Heart left ventricle (tissue), 16 donors: ENCODE measurements at places on chromosomes 4 and X. TPM values are rescaled to one million over a fixed set of nuclear protein-coding genes. Genes with fewer than 3 reads are reported as not detected.

- DNase-seq, result no peak
- no peaks in the 10 kb centered on the region for H3K4me1 ChIP-seq
- no peak overlapping the region for H3K4me3 ChIP-seq
- no peaks in the 10 kb centered on the region for H3K36me3 ChIP-seq
- no peak overlapping the region for H3K27ac ChIP-seq
Measured at GRCh38 chr4:38268108-38268820, 308.1 kb downstream of the PTTG2 start.

DNA sequence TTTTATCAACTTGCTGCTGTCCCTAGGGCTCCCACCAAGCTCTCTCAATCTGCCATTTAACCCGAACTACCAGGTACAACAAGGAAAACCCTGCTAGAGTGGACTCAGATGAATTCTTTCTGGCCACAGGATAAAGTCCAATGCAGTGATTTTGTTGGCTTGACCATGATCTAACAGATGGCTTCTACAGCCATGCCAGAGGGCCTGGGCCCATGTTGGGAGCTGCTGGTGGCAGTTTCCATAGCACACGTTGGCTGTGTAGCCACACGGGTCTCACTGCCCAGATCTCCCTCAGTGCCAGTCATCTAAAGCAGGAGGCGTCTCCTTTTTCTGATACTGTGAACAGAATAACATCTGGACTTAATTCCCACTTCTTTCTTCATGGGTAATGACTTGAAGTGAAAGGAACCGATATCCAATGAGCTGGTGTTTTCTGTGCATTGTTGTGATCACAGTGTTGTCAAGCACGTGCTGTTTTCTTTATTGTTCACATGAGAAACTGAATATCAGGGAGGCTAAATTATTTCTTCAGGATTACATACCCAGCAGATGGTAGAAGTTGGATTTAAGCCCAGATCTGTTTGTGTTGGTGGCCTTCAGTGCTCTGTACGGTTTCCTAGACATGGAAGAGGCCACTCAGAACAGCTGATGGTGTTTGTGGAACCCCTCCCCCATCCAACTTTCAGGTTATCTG, 85.2 kb upstream of the CLCN4 start:
- no peak overlapping the region for H3K4me3 ChIP-seq
- DNase-seq, result no peak
- no peaks in the 10 kb centered on the region for H3K27me3 ChIP-seq

- no peak overlapping the region for H3K4me3 ChIP-seq
- no peak for DNase-seq
- no peaks in the 10 kb centered on the region for H3K4me1 ChIP-seq
- no peaks in the 10 kb centered on the region for H3K27me3 ChIP-seq
- H3K36me3 ChIP-seq, result no peaks in the 10 kb centered on the region
- H3K27ac ChIP-seq, result no peak overlapping the region
Measured at GRCh38 chr4:44916411-44916810, 190.1 kb upstream of the GNPDA2 start.

DNA sequence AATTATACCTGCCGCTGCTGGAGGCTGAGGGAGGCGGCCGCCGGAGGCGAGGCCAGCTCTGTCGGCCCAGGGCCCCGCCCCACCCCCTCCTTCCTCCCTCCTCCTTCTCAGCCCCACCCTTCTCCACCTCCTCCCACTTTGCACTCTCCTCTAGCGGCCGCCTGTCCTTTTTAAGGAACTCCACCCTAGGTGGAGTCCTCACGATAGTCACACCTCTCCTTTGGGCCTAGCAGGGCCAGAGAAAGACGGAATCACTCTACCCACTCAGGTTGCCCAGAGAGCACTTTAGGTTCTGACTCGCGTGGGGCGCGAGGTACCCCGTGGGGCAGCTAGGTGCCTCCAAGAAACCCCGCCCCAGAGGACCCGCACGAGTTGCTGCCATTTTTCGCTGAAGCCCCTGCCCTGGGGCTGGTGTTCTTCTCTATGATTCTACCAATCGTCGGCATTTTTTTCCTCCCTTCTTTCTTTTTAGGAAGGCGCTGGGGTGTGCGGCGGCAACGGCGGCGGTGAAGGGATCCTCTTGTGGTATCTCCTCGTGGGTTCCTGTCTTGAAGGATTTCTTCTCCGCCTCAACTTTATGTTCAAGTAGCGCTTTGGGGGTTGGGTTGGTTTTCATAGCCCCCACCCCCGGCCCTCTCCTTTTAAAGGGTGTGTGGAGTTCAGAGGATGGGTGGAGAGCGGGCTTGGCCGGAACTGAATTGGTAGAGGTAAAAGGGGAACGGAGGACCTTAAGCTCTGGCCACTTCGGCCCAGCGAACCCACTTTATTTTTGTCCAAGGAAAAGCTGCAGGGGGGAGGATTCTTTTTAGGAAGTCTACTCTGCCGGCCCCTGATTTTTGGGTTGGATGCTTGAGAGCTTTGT, at the start of gene KLF8:
Gene KLF8, plus strand, starts transcription at position 136 of the 862 bp plus-strand sequence. CDS start 979 bp downstream, outside the sequence.
- H3K27ac ChIP-seq, result peak within 1 kb of the TSS; percentile 46
- peak within 1 kb of the TSS; percentile 59 for H3K4me3 ChIP-seq
- no peaks in the 10 kb centered on the region for H3K27me3 ChIP-seq
- H3K4me1 ChIP-seq, result peaks cover 15% of the 10 kb centered on the region
- H3K36me3 ChIP-seq, result no peaks in the 10 kb centered on the region
- DNase-seq, result peak; percentile 52

DNA sequence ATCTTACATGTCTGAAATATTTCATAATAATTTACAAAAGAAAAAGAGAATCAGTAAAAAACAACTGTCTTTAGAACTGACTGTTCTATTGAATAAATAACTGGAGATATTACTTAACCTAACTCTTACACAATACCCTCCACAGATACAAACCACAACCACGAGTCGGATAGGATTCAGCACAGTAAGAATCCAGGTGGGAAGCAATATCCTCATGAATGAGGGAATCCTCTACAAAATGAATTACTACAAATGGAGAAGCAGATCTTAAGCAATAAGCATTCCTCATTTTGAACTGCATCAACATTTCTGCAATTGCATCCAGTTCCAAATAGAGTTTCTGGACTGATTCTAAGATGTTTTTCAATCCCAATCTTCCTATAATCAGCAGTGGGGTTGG, 227.1 kb downstream of the SH2D1A start:
- H3K4me1 ChIP-seq, result no peaks in the 10 kb centered on the region
- DNase-seq, result no peak
- no peaks in the 10 kb centered on the region for H3K27me3 ChIP-seq
- H3K36me3 ChIP-seq, result no peaks in the 10 kb centered on the region

GRCh38 chr4:115515366-115515765, 401.9 kb upstream of the NDST4 start:
- no peak for DNase-seq
- no peaks in the 10 kb centered on the region for H3K4me1 ChIP-seq
- H3K27me3 ChIP-seq, result no peaks in the 10 kb centered on the region
- no peaks in the 10 kb centered on the region for H3K36me3 ChIP-seq

- H3K4me1 ChIP-seq, result peaks cover 5% of the 10 kb centered on the region
- no peak overlapping the region for H3K4me3 ChIP-seq
- no peaks in the 10 kb centered on the region for H3K27me3 ChIP-seq
- no peak overlapping the region for H3K27ac ChIP-seq
Measured at GRCh38 chrX:153065389-153065788, 6.9 kb upstream of the PNMA6A start.

OTC gene
- not detected for total RNA-seq

DNA sequence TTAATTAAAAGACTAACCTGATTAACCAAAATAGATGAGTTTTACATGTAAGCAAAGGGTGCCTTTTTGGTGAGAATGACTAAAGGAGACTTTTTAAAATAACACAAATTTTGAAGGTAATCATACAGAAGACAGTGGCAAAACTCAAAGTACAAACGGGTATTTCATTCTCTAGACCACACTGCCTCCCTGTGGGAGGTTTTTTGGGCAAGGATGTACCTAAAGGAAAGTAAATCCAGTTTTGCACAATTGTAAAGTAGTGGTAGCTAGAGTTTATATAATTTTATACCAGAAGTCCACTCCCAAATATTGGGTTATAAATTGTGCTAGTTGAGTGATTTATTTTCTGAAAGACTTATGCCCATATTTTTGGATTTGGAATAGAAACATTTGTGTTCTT, 201.0 kb downstream of the PAPSS1 start:
- H3K27me3 ChIP-seq, result no peaks in the 10 kb centered on the region
- DNase-seq, result no peak
- H3K4me3 ChIP-seq, result no peak overlapping the region
- no peak overlapping the region for H3K27ac ChIP-seq

GRCh38 chrX:119398974-119399771, at the start of gene SLC25A43:
Gene SLC25A43 (plus strand): TSS chrX:119399336. CDS start chrX:119399404, 68 bp downstream.
- H3K36me3 ChIP-seq, result no peaks in the 10 kb centered on the region
- H3K4me3 ChIP-seq, result peak within 1 kb of the TSS; percentile 91
- no peaks in the 10 kb centered on the region for H3K27me3 ChIP-seq
- no peaks in the 10 kb centered on the region for H3K4me1 ChIP-seq
- H3K27ac ChIP-seq, result peak within 1 kb of the TSS; percentile 75

DNA sequence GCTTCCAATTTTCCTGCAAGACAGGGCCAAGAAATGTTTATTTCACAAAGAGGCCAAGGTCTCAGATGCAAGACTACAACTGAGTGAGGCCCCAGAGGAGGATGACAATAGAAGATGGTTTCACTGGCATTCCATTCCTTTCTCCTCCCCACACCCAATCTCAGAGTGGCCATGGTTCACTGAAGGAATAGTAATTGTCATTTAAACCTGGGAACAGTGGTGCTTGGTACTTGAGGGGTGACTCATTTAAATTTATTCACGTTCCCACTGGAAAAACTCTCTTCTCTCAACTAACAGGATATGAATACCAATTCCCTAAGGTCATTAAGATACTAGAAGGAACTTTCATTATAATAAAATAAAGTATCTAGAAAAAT, 35.3 kb upstream of the CXCL8 start:
- H3K27me3 ChIP-seq, result no peaks in the 10 kb centered on the region
- no peak for DNase-seq
- H3K27ac ChIP-seq, result peak overlapping the region; percentile 36
- no peaks in the 10 kb centered on the region for H3K36me3 ChIP-seq

GRCh38 chrX:39508300-39508692, 589.5 kb downstream of the BCOR start:
- H3K27me3 ChIP-seq, result no peaks in the 10 kb centered on the region
- no peak overlapping the region for H3K27ac ChIP-seq
- H3K36me3 ChIP-seq, result no peaks in the 10 kb centered on the region
- H3K4me1 ChIP-seq, result no peaks in the 10 kb centered on the region
- DNase-seq, result no peak
- H3K4me3 ChIP-seq, result no peak overlapping the region

PNMA6F gene
- total RNA-seq, result not detected

- H3K27ac ChIP-seq, result no peak overlapping the region
- H3K27me3 ChIP-seq, result no peaks in the 10 kb centered on the region
- DNase-seq, result no peak
- H3K4me1 ChIP-seq, result no peaks in the 10 kb centered on the region
- H3K36me3 ChIP-seq, result no peaks in the 10 kb centered on the region
- no peak overlapping the region for H3K4me3 ChIP-seq
Measured at GRCh38 chr4:72391281-72391680, 177.7 kb downstream of the ADAMTS3 start.

- H3K36me3 ChIP-seq, result peaks cover 53% of the 10 kb centered on the region
- H3K27ac ChIP-seq, result no peak overlapping the region
- no peaks in the 10 kb centered on the region for H3K27me3 ChIP-seq
- H3K4me1 ChIP-seq, result no peaks in the 10 kb centered on the region
- H3K4me3 ChIP-seq, result no peak overlapping the region
Measured at GRCh38 chr4:183300655-183301054, 19.4 kb downstream of the CLDN22 start.

- no peaks in the 10 kb centered on the region for H3K4me1 ChIP-seq
- no peaks in the 10 kb centered on the region for H3K36me3 ChIP-seq
- peak; percentile 52 for DNase-seq
- peak overlapping the region; percentile 47 for H3K27ac ChIP-seq
Measured at GRCh38 chr4:126242679-126243390, 928.1 kb downstream of the FAT4 start.

- no peaks in the 10 kb centered on the region for H3K4me1 ChIP-seq
- DNase-seq, result no peak
- H3K36me3 ChIP-seq, result peaks cover 54% of the 10 kb centered on the region
- H3K27ac ChIP-seq, result no peak overlapping the region
- H3K27me3 ChIP-seq, result no peaks in the 10 kb centered on the region
- H3K4me3 ChIP-seq, result no peak overlapping the region
Measured at GRCh38 chr4:39770969-39771724, 73.2 kb downstream of the UBE2K start.

DNA sequence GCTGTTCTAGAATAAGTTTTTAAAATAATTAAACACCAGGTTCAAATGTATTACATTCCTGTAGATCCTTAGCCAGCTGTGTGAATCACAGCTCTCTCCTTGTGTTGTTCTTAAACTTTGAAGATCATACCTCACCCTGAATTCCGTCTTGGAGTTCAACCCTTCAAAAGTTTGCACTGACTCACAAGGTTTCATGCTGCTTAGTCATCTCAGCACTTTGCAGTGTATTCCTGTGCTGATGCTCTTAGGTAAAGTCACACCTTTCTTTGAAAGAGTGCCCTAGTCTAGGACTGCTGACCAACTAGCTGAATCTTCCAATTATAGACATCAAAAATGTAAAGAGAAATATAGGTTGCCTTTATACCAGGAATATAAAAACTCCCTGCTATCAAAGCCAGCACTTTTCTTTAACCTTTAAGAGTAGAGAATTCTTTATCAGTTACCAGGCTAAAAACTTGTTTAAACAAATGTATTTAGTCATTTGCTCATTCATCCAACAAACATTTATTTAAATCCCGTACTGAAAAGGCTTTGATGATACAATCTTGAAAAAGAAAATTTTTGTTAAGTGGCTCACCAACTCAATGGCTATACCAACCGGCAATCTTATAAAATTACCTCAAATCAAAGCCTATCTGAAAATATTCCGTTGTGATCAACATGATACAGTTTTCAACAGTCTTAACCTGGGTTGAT, 169.7 kb downstream of the RAP1GDS1 start:
- no peaks in the 10 kb centered on the region for H3K27me3 ChIP-seq
- no peak overlapping the region for H3K27ac ChIP-seq
- H3K4me3 ChIP-seq, result no peak overlapping the region
- H3K36me3 ChIP-seq, result peaks cover 27% of the 10 kb centered on the region

- no peaks in the 10 kb centered on the region for H3K36me3 ChIP-seq
- no peak overlapping the region for H3K4me3 ChIP-seq
- DNase-seq, result no peak
- H3K27ac ChIP-seq, result no peak overlapping the region
- no peaks in the 10 kb centered on the region for H3K27me3 ChIP-seq
- peaks cover 9% of the 10 kb centered on the region for H3K4me1 ChIP-seq
Measured at GRCh38 chr4:14348506-14348905, 653.8 kb upstream of the CPEB2 start.

GRCh38 chrX:135429429-135429828, 7.7 kb downstream of the SMIM10L2A start:
- no peak overlapping the region for H3K4me3 ChIP-seq
- no peak for DNase-seq
- H3K27ac ChIP-seq, result no peak overlapping the region
- H3K27me3 ChIP-seq, result no peaks in the 10 kb centered on the region

DNA sequence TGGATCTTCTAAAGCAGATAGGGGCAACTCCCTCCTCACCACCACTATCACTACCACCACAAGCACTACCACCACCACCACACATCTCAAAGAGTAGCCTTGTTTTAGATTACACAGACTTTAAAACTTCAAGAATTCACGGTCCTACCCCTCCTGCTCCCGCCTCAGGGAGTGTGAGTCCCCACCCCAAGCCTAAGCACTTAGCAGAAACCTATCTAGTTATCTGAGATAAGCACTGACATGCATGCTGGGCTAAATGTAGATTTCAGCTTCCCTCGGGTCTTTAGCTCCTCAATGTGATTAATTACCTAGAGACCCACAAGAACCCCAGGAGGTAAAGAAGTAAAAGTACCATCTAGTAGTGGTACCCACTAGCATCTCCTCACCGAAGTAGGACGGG, 775 bp downstream of the AMOT start:
- peak overlapping the region; percentile 72 for H3K27ac ChIP-seq
- H3K27me3 ChIP-seq, result peaks cover 35% of the 10 kb centered on the region
- no peak for DNase-seq
- H3K4me3 ChIP-seq, result peak overlapping the region; percentile 32
- H3K36me3 ChIP-seq, result no peaks in the 10 kb centered on the region
- no peaks in the 10 kb centered on the region for H3K4me1 ChIP-seq
